ENCODE measurements at places on chromosomes 1 and 21. TPM values are rescaled to one million over a fixed set of nuclear protein-coding genes. Genes with fewer than 3 reads are reported as not detected.

DNA sequence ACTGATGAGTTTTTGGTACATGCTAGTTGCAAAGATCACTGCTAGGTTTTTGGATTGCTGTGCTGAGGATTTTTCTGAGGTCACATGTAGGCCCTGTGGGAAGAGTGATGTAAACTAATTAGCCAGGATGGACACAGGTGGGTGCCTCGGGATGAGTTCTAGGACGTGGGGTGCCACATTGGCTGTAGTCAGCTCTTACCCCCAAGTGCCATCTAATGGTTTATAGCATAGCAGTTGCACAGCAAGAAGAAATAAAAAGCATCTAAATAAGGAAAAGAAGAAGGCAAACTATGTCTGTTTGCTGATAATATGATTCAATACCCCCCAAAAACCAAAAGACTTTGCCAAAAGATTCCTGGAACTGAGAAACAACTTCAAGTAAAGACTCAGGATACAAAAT is 9.8 kb upstream of the OR2T1 start:
- DNase-seq = no peak

The NBPF4 gene
- not detected for total RNA-seq

DNA sequence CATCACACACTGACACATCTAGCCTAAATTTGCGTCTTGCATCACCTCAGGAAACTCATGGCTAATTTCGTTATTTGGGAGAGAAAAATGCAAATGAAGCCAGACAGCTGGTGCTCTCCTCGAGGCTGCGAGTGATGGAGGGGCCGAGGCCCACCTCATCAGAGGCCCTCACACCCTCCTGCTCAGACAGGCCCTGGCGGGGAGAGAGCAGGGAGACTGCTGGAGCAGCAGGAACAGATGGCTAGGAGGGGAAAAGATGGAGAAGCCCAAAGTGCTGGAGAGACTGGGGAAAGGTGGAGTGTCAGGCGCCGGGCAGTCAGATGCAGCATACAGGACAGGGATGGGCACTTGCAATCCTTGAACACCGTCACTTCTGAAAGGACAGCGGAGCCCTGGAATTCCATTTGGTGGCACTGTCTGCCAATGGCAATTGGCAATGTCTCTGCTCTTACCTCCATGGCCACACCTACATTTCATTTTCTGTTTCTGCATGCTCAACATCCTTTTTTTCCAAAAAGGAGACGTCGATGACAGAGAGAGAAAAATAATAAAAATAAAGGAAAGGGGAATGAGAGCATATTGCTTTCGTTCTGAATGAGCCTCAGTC is 286.2 kb downstream of the SPATA17 start:
- DNase-seq = no peak

The ATP5PO gene
- 192 TPM for total RNA-seq

The SLC1A7 gene
- total RNA-seq = not detected

DNA sequence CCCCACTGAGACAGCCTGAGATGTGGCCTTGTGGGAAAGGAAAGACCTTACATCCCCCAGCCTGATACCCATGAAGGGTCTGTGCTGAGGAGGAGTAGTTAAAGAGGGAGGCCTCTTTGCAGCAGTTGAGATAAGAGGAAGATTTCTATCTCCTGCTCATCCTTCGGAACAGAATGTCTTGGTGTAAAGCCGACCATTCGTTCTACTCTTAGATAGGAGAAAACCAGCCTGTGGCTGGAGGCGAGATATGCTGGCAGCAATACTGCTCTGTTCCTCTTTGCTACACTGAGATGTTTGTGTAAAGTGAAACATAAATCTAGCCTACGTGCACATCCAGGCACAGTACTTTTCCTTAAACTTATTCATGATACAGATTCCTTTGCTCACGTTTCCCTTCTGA is 1.5 kb upstream of the CCDC27 start:
- DNase-seq = no peak

DNA sequence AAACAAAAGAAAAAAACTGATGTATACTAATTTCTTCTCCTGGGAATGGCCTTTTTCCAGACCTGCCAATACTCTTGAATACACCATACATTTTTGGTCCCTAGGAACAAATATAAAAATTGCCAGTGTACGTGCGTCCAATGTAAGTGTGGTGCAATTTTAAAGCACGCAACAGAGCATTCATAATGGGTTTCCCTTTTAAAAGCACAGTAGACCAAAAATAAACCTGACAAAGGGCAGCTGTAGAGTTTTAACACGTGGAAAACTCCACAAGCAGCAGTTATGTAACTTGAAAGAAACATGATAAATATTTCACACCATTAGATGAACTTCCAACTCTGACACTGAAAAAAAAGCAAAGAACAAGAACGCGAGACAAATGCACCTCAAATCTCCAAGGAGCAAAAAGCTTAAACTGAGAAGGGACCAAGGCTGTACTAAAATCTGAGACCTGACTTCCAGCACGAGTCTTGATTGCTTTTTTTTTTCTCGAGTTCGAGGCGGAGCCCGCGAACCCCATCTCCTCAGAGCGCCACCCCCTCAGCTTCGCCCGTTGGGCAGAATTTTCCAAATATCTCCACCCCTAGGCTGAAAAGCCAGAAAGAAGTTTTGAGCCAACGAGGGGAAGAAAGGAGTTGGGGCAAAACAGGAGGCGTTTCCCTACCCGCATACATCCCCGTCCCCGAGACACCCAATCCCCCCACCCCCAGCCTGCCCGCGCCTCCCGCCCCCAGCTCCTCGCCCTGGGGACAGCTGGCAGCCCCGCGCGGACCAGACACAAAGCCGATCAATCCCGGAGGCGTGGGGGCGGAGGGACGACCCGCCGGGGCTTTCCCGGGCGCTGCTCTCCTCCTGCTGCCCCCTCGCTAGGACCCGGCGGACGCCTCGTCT is at the start of gene JAM2:
JAM2 (plus strand) TSS at position 599 of the 891 bp plus-strand sequence. CDS start 564 bp downstream, outside the sequence.
- peak; percentile 3 for DNase-seq

The POTED gene
- not detected for total RNA-seq

The OR2L5 gene
- not detected for total RNA-seq

DNA sequence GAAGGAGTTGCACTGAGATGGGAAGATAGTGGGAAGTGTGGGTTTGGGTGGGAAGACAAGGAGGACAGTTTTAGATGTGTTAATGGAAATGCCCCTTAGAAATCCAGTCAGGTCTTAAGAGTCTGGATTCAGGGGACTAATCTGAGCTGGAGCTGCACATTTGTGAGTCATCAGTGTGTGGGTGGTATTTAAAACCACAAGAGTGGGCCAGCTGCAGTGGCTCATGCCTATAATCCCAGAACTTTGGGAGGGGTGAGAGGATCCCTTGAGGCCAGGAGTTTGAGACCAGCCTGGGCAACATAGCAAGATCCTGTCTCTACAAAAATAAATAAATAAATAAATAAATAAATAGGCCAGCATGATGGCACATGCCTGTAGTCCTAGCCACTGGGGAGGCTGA is 40.9 kb upstream of the SLC6A9 start:
- no peak for DNase-seq

DNA sequence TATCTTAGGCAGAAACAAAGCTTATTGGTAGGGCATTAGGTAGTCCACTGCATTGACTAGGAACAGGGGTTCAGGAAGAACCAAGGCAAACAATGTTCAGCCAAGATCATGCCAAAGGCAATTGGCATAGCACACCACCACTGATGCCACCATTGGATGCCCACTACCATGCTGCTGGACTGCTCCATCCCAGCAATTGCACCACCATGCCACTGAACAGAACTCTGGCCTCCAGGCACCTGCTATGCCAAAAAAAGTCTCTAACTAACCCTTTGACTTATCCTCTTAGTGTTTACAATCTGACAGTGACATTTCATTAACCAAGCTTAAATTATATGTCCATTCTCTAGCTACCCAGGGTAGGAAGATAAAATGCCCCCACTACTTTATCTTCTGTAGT is 509.6 kb upstream of the CAMK1G start:
- DNase-seq = no peak

DNA sequence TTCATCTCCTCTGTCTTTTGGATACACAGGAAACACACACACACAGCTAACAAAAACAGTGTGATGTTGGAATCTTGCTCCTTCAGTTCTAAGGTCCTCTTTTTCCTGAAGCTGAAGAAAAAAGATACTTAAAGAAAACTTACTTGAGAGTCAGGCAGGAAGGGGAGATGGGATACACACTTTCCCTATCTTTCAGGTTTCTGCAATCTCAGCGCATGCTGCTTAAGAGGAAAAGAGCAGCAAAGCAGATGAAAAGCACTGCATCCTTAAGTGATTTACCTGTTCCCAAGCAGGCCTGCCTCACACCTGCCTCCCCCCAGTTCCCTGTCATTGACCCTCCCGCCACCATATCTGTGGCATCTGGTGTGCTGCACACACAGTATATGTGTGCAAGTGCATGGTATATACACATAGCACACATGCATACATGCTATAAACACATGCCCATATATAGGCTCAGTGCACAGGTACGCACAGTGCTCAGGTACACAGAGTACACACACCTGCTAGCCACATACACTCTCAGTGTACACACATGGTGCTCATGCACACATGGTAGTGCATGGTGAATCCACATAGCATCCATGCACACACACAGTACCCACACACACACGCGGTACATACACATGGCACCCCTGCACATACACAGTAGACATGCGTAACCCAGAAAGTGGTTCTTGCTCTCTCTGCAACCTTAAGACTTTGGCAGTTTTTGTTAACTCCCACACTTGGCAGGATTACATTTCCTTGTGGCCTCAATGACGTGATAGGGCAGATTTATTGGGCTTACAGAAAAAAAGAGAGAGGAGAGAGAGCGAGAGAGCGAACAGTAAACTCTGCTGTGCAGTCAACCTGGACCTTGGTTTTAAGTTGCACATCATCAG is 166.9 kb downstream of the TOMM20 start:
- peak; percentile 63 for DNase-seq

The RAD54L gene
- total RNA-seq = 2.2 TPM

DNA sequence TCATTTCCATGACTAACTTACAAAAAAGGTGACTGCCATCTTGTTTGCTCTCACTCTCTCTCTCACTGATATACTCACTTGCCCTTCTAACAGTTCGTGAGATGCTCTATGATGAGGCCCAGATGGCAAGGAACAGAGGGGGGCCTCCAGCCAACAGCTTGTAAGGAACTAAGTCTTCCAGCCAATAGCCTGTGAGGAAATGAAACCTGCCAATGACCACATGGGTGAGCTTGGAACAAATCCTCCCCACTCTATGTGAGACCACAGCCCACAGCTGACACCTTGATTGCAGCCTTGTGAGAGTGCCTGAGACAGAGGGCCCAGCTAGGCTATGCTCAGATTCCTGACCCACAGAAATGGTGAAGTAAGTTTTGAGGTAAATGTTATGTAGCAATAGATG is 153.7 kb downstream of the HHIPL2 start:
- no peak for DNase-seq

- no peak for DNase-seq
These were observed 6.4 kb downstream of the UBE2Q1 start for GRCh38 chr1:154552036-154552435.

- no peak for DNase-seq
These were observed 207.5 kb downstream of the KCNK2 start for GRCh38 chr1:215290018-215290417.

DNA sequence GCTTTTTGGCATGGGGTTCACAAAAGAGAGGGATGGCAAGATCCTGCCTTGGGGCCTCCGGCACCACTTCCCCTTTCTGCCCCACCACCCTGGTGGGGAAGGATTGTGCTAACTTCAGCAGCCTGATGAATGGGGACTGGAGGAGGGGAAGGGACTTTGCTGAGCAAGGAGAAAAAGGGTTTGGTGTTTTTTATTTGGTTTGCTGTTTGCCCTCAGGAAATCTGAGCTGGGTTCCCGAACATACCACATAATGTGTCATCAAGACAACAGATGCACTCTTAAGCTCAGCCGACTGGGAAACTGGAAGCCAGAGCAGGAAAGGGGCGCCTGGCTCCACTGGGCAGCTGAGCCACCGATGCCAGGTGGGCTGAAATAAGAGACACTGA is 19.8 kb downstream of the OLFML2B start:
- no peak for DNase-seq

DNA sequence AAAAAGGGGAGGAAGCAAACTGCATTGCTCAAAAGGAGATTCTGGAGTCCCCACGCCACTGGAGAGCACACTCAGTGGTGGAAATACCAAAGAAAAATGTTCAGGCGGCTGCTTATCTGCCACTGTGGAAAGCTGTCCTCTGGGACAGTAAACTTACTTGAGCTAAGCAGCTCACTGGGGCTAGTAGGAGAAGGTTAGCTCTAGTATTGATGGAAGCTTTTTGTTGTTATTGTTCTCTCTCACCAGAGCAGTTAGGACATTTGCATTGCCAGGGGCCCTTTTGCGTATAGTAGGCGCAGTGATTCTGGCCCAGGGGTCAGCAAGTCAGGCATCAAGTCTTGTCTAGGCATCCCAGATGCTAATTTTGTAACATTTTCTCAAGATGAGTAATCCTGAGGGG is 15.6 kb downstream of the BACE2 start:
- DNase-seq = no peak

The LRRC7 gene
- under 0.01 TPM for total RNA-seq

The SNX7 gene
- 21.2 TPM for total RNA-seq

DNA sequence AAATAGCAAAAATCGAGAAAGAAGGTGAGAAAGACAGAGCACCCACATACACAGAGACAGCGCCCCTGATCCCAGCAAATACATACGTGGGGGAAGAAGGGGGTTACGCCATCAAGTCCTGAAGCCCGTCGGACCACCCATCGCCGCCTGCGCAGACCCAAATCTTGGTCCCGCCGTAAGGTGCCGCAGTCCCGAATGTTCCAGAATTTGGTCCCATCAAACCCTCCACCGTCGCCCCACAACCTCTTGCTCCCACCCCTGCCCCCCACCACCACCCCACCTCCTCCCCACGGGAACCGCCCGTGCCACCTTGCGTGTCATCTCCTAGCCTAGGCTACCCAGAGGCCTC is 71.7 kb downstream of the CD46 start:
- no peak for DNase-seq

GRCh38 chr1:85494074-85494903 is 29.3 kb upstream of the DDAH1 start:
- no peak for DNase-seq

- no peak for DNase-seq
These were observed 38.7 kb upstream of the NEK2 start for GRCh38 chr1:211714154-211714553.

DNA sequence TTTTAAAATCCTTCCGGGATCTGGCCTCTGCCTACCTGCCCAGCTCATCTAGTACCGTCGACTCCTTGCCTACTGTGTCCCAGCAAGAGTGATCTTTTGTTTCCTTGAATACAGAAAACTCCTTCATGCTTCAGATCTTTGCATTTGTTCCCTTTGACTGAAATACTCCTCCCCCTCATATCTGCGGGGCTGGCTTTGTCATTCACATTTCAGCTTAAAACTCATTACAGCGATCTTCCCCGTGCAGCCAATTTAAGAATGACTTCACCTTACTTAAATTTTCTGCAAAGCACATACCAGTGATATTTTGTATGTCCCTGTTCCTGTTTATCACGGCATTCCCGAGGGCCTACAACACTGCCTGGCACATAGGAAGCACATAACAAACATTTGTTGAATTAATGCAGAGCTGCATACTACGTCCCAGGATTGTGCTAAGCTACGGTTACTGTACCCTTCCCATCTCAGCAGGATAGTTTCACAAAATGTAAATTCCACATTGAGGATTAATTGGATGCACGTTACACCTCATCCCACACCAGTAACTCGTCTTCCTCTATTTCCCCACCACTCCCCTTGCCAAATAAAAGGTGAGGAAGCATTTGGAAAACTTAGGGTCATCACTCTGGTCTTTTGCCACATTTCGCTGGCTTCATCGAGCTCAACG is 837 bp upstream of the DESI2 start:
- no peak for DNase-seq

The KCNJ6 gene
- under 0.01 TPM for total RNA-seq

The PLPPR5 gene
- total RNA-seq = not detected

- no peak for DNase-seq
These were observed 37.9 kb upstream of the BATF3 start for GRCh38 chr1:212737559-212737958.

The GBP7 gene
- total RNA-seq = not detected

Data from lung microvascular endothelial cell (primary cell).